Heart left ventricle (tissue), 16 donors: ENCODE measurements at places on chromosomes 1 and 21. TPM values are rescaled to one million over a fixed set of nuclear protein-coding genes. Genes with fewer than 3 reads are reported as not detected.

- DNase-seq = no peak
- peak overlapping the region; percentile 2 for H3K27ac ChIP-seq
- no peaks in the 10 kb centered on the region for H3K4me1 ChIP-seq
These were observed 150.7 kb downstream of the BACH1 start for GRCh38 chr21:29449306-29449950.

- H3K27ac ChIP-seq = peak overlapping the region; percentile 100
- DNase-seq = no peak
- H3K4me1 ChIP-seq = peaks cover 49% of the 10 kb centered on the region
These were observed 2.4 kb downstream of the CCN1 start for GRCh38 chr1:85582687-85583591.

GRCh38 chr1:113109908-113110554, 37.0 kb downstream of the LRIG2 start:
- no peaks in the 10 kb centered on the region for H3K4me1 ChIP-seq
- peaks cover 100% of the 10 kb centered on the region for H3K36me3 ChIP-seq
- H3K4me3 ChIP-seq = no peak overlapping the region
- no peak overlapping the region for H3K27ac ChIP-seq

GRCh38 chr1:18496056-18496455, 15.3 kb downstream of the KLHDC7A start:
- H3K36me3 ChIP-seq = no peaks in the 10 kb centered on the region
- H3K4me3 ChIP-seq = no peak overlapping the region
- H3K4me1 ChIP-seq = no peaks in the 10 kb centered on the region

The KIAA0040 gene
- 17.8 TPM for total RNA-seq

The LCE2C gene
- total RNA-seq = not detected

The SPRR2F gene
- not detected for total RNA-seq
